Breast epithelium (tissue), 4 donors: ENCODE measurements at places on chromosomes 13 and 19. TPM values are rescaled to one million over a fixed set of nuclear protein-coding genes. Genes with fewer than 3 reads are reported as not detected.

DNA sequence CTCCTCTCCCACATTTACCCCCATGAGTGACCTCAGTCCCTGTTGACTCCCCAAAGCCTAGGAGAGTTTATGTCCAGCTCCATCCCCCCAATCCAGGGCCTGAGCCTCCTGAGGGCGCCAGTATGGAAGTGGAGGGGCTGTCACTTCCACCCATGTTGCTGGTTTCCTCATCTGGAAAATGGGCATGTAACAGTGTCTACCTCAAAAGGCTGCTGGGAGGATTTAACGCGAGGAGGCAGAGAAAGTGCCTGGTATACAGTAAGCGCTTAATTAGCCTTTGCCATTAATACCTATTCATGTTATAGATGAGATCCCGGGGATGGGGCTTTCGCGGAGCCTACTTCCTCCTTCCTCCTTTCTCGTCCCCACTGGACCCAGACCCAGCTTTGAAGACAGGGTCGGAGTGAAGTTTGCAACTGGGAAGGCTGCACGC, 476 bp downstream of the TYK2 start:
- no peaks in the 10 kb centered on the region for H3K27me3 ChIP-seq
- DNase-seq = no peak
- H3K36me3 ChIP-seq = no peaks in the 10 kb centered on the region
- no peaks in the 10 kb centered on the region for H3K4me1 ChIP-seq
- H3K4me3 ChIP-seq = peak overlapping the region; percentile 90

LRRC25 gene
- 27.2 TPM for total RNA-seq

DNA sequence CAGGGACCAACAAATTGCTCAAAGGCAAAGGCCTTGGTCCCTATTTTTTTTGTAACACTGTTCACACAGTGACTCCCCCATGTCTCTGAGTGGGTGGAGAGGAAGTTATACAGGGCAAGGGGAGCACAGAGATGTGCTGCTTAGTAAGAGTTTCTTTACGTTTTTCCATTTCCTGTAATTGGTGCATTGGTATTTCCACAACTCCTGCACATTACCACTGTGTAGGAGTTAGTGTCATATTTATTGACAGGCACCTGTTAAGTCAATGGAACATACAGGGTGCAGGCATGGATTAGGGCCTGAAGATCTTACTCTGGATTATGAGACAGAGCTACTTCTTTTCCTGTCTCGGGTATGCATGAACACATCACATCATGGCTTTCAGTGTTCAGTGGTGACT, 45.2 kb downstream of the SOX21 start:
- no peak for DNase-seq
- H3K36me3 ChIP-seq = no peaks in the 10 kb centered on the region
- H3K27ac ChIP-seq = no peak overlapping the region
- no peaks in the 10 kb centered on the region for H3K4me1 ChIP-seq

GRCh38 chr19:13234518-13234917, 84.3 kb downstream of the IER2 start:
- DNase-seq = no peak
- no peak overlapping the region for H3K4me3 ChIP-seq
- H3K36me3 ChIP-seq = no peaks in the 10 kb centered on the region
- no peaks in the 10 kb centered on the region for H3K4me1 ChIP-seq
- H3K27ac ChIP-seq = no peak overlapping the region

PROSER3 gene
- 6.4 TPM for total RNA-seq

- no peaks in the 10 kb centered on the region for H3K27me3 ChIP-seq
- no peak overlapping the region for H3K4me3 ChIP-seq
- no peak overlapping the region for H3K27ac ChIP-seq
- no peaks in the 10 kb centered on the region for H3K4me1 ChIP-seq
- no peak for DNase-seq
Observed at GRCh38 chr13:41008349-41008980, 10.7 kb downstream of the ELF1 start.

GRCh38 chr19:51034704-51035103, at the start of gene KLK12:
TSS of gene KLK12 (minus strand) at chr19:51035002. CDS start at chr19:51034621, 381 bp downstream.
- no peaks in the 10 kb centered on the region for H3K36me3 ChIP-seq
- DNase-seq = no peak
- H3K4me1 ChIP-seq = no peaks in the 10 kb centered on the region
- no peak within 1 kb of the TSS for H3K27ac ChIP-seq
- H3K4me3 ChIP-seq = no peak within 1 kb of the TSS

- H3K36me3 ChIP-seq = no peaks in the 10 kb centered on the region
- H3K4me3 ChIP-seq = no peak overlapping the region
- H3K27ac ChIP-seq = no peak overlapping the region
- H3K27me3 ChIP-seq = no peaks in the 10 kb centered on the region
Observed at GRCh38 chr13:42076309-42076713, 27.9 kb downstream of the DGKH start.

RASAL3 gene
- 3.4 TPM for total RNA-seq

DNA sequence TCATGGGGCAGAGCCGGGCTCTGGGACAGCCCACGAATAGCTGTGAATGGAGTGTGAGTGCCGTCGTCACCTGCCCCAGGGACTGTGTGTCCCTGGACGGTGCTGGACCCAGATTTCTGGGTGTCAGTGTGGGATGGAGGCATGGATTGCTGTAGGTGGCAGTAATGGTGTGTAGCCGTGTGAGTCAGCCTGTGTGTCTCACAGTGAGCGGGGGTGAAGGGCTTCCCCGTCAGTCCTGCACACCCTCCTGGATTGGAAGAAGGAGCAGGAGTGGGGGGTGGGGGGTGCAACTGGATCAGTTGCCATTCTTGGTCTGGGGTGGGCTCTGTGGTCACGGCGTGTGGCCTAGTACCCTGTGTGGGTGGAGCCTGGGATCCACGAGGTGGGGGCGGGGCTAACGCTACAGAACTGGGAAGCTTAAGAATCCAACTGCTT, 6.5 kb upstream of the LTBP4 start:
- H3K27me3 ChIP-seq = peaks cover 28% of the 10 kb centered on the region
- peaks cover 9% of the 10 kb centered on the region for H3K4me1 ChIP-seq
- DNase-seq = no peak
- H3K4me3 ChIP-seq = no peak overlapping the region

DNA sequence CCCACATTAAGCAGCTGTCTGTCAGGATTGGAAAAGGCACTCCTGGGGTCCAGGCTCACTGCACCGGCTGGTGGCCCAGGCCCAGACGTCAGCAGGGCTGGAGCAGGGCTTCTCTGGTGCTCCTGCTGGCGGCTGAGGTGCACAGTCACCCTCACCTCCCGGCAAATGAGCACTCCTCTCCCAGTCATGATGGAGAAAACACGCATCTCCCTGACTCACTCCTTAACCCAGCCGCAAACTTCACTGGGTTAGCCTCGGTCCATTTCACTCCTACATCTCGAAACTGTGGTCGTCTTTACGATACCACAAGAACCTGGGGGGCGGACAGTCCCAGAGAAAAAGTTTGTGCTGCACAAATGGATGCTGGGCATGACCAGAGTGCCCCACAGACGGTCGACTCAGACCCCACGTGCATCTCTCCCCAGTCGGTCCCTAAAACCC, 3.3 kb upstream of the RASA3 start:
- H3K27ac ChIP-seq = no peak overlapping the region
- H3K4me3 ChIP-seq = no peak overlapping the region
- no peak for DNase-seq
- no peaks in the 10 kb centered on the region for H3K4me1 ChIP-seq

GRCh38 chr13:91988331-91988730, 589.9 kb downstream of the GPC5 start:
- H3K27ac ChIP-seq = no peak overlapping the region
- H3K36me3 ChIP-seq = no peaks in the 10 kb centered on the region
- H3K4me3 ChIP-seq = no peak overlapping the region

DNA sequence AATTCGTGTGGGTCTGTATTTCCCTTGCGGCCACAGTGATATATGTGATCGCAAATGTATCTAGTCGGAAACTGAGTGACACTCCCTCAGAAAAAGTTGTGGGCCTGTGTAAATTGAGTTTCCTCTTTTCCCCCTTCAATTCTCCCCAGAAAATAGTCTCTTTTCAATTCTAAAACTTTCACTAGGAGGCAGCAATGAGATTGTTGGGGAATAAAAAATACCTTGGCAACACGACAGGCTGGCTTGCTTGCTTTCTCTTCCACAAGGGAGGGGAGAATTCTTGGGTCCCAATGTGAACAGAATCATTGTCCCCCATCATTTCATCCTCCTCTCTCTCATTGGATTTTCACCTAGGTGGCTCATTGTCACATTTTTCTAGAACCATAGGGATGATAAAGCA, 3.7 kb upstream of the SOX21 start:
- H3K27ac ChIP-seq = no peak overlapping the region
- DNase-seq = no peak
- H3K36me3 ChIP-seq = no peaks in the 10 kb centered on the region
- peaks cover 3% of the 10 kb centered on the region for H3K27me3 ChIP-seq
- H3K4me3 ChIP-seq = no peak overlapping the region

PLIN5 gene
- 26.2 TPM for total RNA-seq

DNA sequence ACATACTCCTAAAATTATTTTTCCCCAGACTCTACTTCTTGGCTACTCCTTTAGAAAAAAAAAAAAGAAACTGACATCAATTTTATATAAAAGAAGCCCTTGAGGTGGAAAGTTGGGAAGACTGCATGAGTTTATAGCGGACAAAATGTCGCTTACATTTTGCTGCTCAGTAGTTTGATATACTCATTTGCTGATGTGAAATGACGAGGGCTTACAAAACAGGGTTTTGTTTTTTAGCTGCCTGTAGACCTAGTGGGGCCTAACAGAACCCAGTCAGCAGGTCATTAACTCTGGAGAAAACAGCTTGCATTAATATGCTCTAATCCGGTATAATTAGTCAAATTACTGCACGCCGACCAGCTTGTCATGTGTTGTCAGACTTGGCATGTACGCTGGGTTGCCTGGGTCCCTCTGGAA, 37.6 kb upstream of the MAB21L1 start:
- H3K27ac ChIP-seq = no peak overlapping the region
- H3K36me3 ChIP-seq = no peaks in the 10 kb centered on the region
- no peak overlapping the region for H3K4me3 ChIP-seq
- H3K27me3 ChIP-seq = no peaks in the 10 kb centered on the region

DNA sequence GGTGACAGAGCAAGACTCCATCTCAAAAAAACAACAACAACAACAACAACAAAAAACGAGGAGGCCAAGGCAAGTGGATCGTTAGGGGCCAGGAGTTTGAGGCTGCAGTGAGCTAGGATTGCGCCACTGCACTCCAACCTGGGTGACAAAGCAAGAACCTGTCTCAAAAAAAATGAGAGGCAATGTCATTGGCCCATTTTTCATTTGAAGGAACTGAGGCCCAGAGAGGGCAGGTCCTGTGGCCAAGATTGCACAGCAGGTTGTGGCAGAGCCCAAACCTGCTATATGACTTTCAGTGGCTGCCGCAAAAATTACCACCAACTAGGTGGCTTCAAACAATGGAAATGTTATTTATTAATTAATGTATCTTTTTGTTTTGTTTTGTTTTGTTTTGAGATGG, 5.5 kb downstream of the PIK3R2 start:
- H3K27ac ChIP-seq = no peak overlapping the region
- H3K36me3 ChIP-seq = no peaks in the 10 kb centered on the region
- no peak for DNase-seq
- H3K4me1 ChIP-seq = peaks cover 30% of the 10 kb centered on the region
- no peak overlapping the region for H3K4me3 ChIP-seq

- no peaks in the 10 kb centered on the region for H3K36me3 ChIP-seq
- H3K4me3 ChIP-seq = no peak overlapping the region
- no peaks in the 10 kb centered on the region for H3K27me3 ChIP-seq
- no peak for DNase-seq
- H3K27ac ChIP-seq = no peak overlapping the region
Observed at GRCh38 chr13:54241719-54242118, 1213.1 kb downstream of the OLFM4 start.

ZSCAN18 gene
- 94.4 TPM for total RNA-seq

- H3K4me1 ChIP-seq = no peaks in the 10 kb centered on the region
- no peak overlapping the region for H3K4me3 ChIP-seq
- DNase-seq = peak; percentile 28
- H3K27ac ChIP-seq = no peak overlapping the region
- no peaks in the 10 kb centered on the region for H3K36me3 ChIP-seq
Observed at GRCh38 chr19:42542791-42543190, 14.5 kb upstream of the CEACAM1 start.

- no peak for DNase-seq
- H3K36me3 ChIP-seq = no peaks in the 10 kb centered on the region
- no peaks in the 10 kb centered on the region for H3K4me1 ChIP-seq
- H3K4me3 ChIP-seq = no peak overlapping the region
- H3K27me3 ChIP-seq = no peaks in the 10 kb centered on the region
Observed at GRCh38 chr13:103100830-103101229, 34.6 kb upstream of the SLC10A2 start.

LGALS14 gene
- total RNA-seq = not detected

CEACAM19 gene
- 5.3 TPM for total RNA-seq

OR4F17 gene
- total RNA-seq = not detected

DNA sequence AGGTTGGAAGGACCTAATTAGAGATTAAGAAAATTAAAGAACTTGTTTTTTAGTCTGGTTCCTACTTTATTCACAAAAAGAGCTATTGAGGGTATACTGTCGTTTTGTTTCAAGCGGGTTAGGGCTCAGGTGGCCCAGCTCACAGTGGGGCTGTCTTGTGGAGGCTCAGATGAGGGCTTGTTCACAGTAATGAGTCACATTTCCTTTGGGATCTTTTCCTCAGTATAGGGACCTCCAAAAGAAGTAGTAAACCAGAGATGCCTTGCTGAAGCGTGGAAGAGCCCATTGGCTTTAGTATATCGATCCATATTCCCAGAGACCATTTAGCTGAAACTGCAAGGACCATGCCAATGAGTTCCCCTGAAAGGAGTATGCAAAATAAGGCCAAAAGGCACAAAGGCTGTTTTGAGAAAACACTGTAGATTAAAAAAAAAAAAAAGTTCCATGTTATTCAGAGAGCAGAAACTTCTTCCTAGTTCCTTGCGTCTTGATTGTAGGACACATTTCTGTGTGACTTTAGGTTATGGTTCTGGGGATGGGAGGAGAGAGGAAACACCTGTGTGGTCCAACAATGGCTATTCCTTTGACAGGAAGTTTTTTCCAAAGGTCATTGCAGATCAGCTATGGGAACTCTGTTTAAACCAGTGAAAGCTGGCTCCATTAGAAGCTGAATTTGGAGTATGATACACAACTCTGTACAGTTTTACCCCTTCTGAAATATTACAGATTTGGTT, 32.8 kb upstream of the GPI start:
- no peak overlapping the region for H3K4me3 ChIP-seq
- H3K27me3 ChIP-seq = no peaks in the 10 kb centered on the region
- no peaks in the 10 kb centered on the region for H3K4me1 ChIP-seq
- no peak for DNase-seq
